ENCODE measurements at places on chromosomes 2 and 18. TPM values are rescaled to one million over a fixed set of nuclear protein-coding genes. Genes with fewer than 3 reads are reported as not detected.
A peak's percentile ranks its signal among the peaks of the same experiment; 100 is the strongest.

DNA sequence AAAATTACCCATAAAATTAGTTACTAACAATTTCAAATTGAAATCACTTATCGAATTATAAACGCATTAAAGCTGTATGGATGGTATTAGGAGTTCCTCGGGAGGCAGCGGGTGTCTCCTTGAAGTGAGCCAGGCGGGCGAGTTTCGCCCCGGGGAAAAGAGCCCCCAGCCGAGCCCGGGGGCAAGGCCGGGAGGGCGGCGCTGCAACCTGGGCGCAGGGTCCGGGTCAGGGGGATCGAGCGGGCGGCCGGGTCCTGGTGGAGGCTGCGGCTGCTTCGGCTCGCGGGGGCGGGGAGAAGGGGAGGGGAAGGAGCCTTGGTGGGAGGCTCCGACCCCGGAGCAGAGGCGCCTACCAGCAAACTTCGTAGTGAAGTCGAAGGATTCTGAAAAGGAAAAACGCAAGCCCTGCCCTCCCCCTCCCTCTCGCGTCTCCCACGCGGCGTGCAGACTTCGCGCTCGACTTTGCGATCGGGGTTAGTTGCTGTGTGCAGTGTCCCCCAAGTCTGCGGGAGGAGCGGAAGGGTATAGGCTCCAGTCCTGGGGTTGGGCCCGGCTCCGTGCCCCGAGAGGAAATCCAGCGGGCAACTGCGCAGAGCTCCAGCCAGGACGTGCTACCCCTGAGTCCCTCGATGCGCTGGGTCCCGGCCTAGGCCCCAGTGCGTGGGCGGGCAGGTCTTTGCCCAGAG is 140.8 kb downstream of the MEIS1 start:
- peak overlapping the region; percentile 27 for H3K4me3 ChIP-seq
- no peak overlapping the region for H3K27ac ChIP-seq
- H3K4me1 ChIP-seq = peaks cover 20% of the 10 kb centered on the region
- no peak for DNase-seq

Gene DSG4
- total RNA-seq = not detected

Gene SPATA3
- total RNA-seq = not detected

Gene LCLAT1
- total RNA-seq = 70.2 TPM

- H3K4me1 ChIP-seq = no peaks in the 10 kb centered on the region
- H3K36me3 ChIP-seq = no peaks in the 10 kb centered on the region
- H3K27ac ChIP-seq = no peak overlapping the region
Measured at GRCh38 chr2:36798724-36799123, 102.2 kb downstream of the VIT start.
